ENCODE measurements at places on chromosomes 2 and 18.

- no peak for DNase-seq
These were observed 221.6 kb downstream of the RAD51AP2 start for GRCh38 chr2:17296686-17297085.

DNA sequence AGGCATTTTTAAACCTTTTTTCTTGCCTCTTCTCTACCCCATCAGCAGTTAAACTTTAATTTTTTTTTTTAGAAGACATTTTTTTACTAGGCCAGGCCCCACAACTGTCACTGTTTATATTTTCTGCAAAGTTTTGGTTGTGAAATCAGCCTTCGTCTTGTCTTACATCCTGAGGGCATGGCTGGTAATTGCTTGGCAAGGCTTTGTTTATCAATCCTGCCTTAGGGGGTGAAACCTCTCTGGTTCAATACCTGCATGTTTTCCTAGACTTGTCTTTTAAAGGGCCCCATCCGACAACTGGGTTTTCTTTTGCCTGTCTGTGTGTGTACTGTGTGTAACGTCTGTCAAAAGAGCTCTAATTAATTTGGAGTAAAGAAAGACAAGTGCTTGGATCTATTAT is 330.0 kb upstream of the CWC22 start:
- DNase-seq = no peak

GRCh38 chr18:26419746-26420145 is 128.6 kb downstream of the KCTD1 start:
- DNase-seq = no peak

- DNase-seq = no peak
These were observed 229.0 kb downstream of the SOX11 start for GRCh38 chr2:5921081-5921642.

DNA sequence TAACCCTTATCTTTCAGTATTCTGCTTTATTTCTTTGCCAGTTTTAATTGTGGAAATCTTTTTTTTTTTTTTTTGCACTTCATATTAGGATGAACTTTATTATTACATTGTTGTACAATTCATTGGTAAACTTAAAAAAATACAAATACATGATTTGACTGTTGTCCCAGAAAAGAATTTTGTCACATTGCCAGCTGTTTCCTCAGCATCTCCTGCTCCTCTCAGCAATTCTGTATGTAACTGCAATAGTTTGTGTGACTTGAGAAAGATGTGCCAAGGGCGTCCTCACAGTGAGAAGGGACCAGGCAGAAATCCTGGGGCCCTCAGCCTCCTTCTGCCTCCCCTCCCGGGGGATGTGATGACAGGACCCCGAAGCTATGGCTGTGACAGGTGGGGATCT is 254.4 kb downstream of the NBAS start:
- DNase-seq = no peak

- no peak for DNase-seq
These were observed 38.4 kb upstream of the FRZB start for GRCh38 chr2:182904844-182905243.

DNA sequence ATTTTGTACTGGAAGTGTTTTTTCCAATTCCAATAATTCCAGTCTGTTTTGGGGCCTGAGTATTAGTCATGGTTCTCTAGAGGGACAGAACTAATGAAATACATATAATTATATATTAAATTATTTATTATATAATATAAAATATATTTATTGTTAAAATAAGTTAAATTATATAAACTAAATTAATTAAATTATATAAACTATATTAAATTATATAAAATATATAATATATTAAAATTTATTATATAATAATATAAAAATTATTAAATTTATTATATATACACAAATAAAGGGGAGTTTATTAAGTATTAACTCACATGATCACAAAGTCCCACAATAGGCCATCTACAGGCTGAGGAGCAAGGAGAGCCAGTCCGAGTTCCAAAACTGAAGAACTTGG is 253.4 kb upstream of the NETO1 start:
- DNase-seq = no peak

GRCh38 chr2:142422041-142422440 is 291.2 kb upstream of the LRP1B start:
- no peak for DNase-seq

GRCh38 chr2:241036964-241037421 is 38.6 kb downstream of the SNED1 start:
- no peak for DNase-seq

DNA sequence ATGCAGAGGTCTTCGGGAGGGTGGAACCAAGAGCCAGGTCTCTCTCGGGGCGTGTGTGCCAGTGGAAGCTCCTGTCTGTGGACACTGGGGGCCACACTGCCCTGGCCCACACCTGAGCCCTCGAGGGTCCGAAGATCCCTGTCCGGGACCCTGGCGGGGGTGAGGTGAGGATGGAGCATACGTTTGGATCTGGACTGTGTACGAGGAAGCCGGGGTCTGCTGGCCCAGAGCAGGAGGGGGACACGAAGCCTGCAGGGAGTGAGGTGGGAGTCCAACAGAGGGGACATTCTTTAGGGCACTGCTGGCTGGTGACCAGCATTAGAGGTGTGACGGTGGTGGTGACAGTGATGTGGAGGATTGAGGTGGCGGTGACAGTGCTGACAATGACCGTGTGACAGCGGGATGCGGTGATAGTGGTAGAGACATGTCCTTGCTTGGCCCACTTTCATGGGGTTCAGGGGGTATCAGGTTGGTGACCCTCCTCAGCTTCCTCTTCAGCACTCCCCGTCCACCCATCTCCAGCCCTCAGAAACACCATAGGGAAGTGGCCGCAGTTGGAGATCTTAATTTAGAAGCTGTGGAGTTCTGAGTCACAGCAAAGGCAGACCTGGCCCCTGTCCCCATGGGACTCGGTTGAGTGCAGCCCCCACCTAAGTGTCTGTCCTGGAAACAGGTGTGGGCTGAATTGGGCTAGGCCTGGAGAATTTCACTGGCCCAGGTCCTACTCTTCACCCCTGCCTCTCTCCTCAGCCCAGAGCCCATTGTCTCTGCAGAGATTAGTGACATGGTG is 252.0 kb downstream of the DYSF start:
- DNase-seq = peak; percentile 39

DNA sequence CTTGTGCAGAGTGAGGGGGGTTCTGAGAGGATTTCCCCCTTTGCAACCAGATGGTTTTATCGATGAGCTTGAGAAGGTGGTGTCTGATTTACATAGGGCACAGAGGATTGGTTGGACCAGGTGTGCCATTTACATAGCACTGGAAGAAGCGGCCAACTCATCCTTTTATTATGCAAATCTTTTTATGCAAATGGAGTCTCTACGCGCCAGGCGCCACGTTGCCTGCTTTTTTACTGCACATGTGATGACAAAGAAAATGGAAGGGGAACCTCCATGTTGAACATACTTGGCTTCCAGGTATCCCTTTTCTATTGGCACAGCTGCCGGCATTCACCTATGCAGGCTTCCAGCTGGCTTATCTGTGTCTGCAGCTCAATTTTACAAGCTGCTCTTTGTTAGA is 18.4 kb upstream of the TXNL4A start:
- DNase-seq = no peak

DNA sequence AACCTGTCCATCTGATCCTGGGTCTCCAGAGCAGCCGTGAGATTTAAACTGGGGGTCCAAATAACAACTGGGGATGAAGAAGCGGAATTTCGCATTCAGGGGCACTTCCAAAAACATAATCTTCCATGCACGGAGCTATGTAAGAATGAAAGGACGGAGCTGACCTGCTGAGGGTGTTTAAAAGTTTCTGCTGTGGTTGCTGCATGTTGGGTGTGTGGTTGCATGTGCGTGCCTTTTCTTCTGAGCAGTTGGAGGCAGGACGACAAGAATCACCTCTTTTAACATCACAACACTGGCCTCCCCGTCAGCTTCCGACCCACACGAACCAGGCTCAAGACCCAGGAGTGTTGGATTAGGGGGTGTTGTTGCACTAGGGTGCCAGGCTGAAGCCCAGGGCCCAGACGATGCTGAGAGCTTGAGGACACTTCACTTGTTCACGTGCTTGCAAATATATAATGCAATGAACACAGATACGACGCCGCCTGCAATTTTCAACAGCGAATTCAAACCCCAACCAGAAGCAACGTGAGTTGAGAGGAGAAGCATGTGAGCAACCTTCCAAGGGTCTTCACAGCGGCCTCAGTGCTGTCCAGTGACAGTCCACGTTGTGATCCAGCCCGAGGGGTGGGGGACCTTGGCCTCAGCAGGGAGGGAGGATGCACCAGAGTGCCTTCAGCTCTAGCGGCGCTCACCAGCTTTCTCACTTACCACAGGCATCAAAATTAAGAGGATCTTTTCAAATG is 76.0 kb upstream of the SALL3 start:
- no peak for DNase-seq

DNA sequence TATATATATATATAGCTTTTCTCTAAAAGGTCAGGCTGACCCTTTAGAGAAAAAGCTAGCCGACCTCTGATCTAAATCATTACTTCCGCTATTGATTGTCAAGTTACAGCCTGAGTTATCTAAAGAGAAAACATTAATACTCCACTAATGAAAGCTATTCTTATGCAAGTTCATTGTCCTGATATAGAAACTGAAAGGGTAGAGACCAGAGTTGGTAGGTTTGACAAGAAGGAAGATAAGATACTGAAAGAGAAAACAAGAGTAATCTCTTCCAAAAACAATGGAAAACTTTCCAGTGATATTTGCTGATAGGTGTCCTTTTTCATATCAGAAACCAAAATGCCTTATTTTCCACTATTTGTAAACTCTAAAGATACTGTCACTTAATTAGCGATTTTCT is 62.8 kb upstream of the SLC39A10 start:
- DNase-seq = no peak

- DNase-seq = no peak
These were observed 12.5 kb downstream of the SDC1 start for GRCh38 chr2:20212459-20212870.

GRCh38 chr2:107936433-107937359 is 49.6 kb upstream of the SLC5A7 start:
- no peak for DNase-seq

DNA sequence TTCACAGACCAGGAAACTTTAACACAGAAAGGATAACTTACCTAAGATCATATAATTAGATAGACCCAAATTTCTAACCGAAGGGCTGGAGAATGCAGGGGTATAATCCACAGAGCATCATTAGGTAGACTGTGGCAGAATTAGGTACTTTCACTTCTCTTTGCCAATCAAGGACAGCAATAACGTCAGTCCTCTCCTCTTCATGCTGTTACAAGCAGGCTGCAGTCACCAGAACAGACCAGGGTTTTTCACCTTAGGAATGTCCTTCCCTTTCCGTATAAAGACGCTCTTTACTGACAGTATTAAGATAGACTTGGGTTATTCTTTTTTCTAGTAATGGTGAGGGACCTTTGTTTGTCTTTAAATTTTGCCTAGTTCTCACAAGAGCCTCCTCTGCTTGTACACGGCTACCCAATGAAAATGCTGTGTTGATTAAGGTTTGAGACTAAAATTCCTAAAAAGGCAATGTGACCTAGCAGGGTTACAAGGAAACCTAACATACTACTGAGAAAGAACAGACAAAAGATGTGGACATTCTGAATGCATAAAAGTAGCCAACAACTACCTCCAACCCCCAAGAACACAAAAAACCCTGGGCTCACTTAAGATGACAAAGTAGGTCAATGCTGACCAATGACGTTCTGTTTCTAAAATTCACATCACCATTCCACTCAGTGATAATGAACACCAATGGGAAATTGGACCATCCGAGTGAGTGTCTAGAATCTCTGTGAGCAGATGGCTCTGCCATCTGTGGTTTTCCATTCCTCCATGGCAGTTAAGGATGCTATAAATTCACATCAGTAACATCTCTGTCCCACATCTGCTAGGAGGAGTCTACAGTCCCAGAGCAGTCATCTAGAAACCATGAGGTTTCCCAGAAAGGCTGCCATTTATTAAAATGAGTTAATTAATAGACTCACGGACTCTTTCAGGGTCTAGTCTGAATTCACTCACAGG is 2.1 kb downstream of the PDIA6 start:
- DNase-seq = peak; percentile 73

Data from myocyte (in vitro differentiated cells).